ENCODE measurements at places on chromosomes 16 and 17.

DNA sequence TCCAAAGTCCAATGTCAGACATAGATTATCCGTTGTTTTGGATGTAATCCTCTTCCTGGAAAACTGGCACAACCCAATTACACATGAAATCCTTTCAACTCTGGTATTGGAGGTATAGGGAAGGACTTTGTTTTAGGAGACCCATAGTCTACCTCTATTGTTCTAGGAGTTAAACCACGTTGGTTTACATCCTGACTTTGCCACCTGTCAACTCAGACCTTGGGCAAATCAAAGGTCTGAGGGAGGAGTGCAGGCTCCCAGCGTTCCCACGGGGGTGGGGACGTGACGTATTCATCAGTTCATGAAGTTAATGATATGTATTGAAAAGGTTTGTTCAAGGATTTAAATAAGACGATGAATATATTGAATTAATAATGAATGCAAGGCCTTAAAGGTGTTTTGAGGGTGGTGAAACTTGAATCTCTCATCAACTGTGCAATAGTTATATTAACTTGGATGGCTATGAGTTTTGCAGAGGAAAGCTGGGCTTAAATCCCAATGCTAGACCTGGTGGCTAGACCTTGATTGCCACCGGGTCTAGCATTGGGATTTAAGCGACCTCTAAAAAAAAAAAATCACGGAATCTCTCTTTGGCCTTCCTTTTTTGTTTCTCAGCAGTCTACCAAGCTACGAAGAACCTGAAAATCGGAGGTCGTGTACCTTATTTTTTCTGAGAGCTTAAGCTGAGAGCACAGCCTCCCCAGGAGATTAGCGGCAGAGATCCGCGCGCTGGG lies 744 bp upstream of the NF1 start:
- DNase-seq: no peak

DNA sequence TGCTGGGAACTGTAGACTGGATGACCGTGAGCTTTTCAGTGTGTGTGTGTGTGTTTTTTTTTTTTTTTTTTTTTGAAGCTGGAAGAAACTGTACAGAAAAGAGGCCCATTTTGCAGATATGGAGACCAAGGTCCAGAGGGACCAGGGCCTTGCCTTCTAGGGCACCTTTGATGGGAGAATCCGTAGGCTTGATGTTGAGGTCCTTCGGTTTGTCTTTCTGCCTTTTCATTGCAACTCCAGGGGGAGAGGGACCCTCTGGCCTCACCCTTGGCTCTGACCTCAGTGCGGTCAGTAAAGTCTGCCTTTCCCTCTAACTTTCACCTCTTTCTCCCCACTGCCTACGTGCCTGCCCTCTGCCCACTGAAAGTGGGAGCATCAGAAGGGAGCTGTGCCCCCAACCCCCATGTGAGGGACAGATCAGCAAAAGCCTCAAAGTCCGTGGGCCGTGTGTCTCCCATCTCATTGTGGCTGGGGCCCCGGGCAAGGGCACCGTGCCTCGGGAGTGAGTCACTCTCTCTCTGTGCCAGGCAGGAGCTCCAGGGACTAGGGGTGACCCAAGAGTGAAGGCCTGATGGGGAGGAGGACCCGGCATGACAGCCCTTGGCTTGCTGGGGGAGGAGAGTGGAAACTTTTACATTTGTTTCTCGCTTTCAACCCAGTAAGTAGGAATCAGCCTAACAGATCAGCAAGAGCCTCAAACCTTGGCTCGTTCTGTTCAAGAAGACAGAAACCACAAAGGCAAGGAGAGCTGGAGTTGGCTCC lies 123.6 kb downstream of the CMIP start:
- DNase-seq: no peak

GRCh38 chr16:866252-866896 lies 65.8 kb upstream of the GNG13 start:
- DNase-seq: no peak

- DNase-seq: no peak
These were observed 54.7 kb downstream of the SLC6A2 start for GRCh38 chr16:55710466-55710865.

DNA sequence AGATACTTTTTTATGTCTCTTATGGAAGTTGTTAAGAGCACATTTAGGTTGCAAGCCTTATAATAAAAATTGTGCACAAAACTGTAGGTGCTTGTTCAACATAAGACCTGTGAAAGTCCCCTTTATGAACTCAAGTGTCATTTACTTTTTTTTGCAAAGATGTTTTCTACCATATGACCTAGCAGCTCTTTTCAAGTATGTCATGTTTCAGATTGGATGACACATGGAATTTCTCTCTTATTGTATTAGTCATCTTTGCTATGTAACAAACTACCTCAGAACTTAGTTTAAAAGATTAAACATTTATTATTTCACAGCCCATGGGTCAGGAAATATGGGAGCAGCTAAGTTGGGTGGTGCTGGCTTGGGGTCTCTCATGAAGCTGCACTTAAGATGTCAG lies 57.9 kb downstream of the PHKB start:
- DNase-seq: no peak

DNA sequence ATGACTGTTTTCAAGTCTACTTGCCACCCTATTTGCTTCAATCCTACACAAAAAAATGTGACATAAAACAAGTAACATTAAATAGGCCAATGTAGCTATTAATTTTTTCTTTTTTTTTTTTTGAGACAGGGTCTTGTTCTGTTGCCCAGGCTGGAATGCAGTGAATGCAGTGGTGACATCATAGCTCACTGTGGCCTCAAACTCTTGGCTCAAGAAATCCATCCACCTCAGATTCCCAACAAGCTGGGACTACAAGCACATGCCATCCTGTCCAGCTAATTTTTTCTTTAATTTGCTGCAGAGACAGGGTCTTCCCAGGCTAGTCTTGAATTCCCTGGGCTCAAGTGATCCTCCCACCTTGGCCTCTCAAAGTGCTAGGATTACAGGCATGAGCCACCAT lies 29.4 kb downstream of the ANKFY1 start:
- DNase-seq: no peak
